ENCODE measurements at places on chromosomes 16 and 17.

DNA sequence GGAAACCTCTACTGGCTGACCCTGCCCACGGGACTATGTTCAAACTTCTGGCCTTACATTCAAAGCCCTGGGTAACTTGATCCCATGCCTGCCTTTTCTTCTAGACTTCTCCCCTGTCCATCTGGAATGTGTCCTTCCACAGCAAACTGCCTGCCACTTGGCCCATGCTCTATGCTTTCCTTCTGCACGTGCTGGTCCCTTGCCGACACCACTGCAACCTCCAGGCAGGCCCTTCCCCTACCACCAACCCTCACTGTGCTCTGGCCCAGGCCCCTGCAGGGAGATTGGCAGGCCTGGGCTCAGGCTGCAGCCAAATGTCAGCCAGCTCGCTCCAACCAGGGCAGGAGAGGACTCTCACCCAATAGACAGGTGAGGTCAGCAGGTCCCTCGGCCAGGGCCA is 11.0 kb downstream of the HSD11B2 start:
- no peak for DNase-seq

DNA sequence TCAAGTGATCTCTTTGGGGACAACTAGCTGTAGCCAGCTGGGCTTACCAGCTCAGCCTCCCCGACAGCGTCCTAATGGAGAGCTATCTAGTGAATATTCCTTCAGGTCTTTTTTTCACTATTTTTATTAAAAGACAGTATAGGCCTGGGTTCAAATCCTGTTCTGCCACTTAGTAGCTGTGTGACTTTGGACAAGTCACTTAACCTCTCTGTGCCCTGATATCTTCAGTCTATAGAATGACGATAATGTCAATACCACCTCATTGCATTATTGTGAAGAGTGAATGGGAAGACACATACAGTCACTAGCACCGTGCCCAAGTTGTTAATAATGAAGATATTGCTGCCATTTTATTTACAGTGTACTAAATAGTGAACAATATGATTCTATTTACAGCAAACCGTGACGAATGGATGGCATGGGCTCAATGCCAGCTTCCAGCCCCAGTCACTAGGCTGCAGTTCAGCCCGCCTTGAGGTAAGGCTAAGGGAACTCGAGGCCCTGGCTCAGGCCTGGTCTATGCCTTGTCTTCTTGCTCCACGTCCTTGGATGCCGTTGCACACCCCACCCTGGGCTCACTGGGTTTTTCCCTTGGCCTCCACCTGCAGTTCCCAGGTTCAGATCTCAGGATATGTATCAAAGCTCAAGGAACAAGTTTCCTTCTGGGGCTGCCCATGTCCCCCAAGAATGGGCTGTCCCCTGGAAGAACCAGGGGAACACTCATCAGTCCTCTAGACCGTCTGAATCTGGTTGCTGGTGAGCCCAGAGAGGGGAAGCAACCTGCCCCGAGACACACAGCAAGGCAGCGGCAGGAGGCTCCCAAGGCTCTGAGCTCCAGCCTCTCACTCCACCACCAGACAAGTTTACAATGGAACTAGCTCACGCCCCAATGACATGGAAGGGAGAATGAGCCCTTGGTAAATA is 95.4 kb upstream of the TNRC6C start:
- DNase-seq: no peak

- DNase-seq: no peak
Measured at GRCh38 chr16:80990577-80990976, 16.1 kb downstream of the CMC2 start.

DNA sequence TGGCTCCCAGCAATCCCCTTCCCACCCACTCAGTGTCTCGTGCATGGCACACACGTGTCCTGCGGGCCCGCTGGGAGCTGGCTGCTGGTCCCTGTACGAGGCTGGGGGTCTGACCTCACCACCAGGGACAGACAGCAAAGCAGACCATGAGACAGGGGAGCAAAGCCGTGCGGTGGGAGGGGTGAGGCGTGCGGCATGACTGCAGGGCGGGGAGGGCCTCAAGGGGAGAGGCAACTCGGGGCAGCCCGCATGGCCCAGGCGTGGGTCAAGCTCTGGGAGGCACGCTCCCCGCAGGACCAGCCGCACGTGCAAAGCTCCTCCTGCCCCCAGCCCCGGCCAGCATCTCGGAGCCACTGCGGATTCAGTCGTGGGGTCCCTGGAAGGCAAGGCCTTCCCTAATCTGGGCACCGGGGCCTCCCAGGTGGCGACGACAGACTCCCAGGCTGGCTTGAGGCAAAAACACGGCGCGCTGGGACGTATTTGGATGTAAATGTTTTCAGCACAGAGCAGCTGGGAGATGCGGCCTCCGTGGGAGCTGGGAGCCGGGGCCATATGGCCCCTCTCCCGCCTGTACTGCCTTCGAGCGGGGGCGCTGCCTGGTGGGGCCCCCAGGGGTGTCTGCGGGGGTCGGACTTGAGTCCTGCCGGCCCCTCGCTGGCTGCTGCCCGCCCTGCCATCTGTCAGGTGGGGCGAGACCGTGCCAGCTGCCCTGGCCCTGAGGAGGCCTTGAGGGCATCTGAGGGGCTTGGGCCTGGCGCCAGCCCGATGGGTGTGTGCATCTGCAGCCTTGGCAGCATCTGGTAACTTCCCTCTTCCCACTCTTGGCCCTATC is 12.2 kb upstream of the CBFA2T3 start:
- DNase-seq: no peak

DNA sequence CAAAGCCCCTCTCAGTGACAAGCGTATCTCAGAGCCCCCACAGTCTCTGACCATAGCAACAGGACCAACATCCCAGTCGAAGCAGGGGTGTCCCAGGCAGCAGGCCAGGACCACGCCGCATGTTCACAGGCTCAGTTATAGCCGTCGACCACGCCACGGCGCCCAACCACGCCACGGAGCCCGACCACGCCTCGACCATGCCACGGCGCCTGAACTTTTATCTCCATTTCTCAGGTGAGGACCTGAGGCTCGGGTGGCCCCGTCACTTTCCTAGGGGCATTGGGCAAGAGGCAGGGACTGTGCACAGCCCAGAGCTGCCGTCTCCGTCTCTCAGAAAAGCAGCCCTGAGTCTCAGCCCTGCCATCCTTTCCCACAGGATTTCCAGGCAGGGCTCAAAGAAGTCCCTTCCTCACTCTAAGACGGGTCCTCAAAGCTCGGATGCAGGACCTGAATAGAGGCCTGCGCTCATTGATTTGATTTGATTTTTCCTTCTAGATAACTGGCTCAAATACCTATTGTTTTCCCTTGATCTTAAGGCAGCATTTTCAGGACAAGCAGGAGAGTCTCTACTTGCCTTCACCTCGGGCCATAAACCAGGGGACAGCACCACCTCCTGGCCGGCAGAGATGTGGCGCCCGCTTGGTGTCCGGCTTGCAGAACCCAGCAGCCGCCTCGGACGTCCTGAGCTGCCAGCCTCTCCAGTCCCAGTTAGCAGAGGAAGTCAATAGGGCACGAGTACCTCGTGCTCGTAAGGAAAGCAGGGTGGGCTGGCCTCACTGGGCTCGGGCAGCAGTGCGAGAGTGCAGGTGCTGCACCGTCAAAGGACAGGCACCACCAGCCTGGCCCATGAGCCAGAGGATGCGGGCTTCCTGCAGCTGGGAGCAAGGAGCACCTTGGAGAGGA is 38.8 kb downstream of the C16orf95 start:
- DNase-seq: no peak

- DNase-seq: no peak
Measured at GRCh38 chr17:68387435-68388218, 69.7 kb downstream of the WIPI1 start.

- DNase-seq: peak; percentile 51
Measured at GRCh38 chr17:43576563-43577229, 30.6 kb upstream of the ETV4 start.

DNA sequence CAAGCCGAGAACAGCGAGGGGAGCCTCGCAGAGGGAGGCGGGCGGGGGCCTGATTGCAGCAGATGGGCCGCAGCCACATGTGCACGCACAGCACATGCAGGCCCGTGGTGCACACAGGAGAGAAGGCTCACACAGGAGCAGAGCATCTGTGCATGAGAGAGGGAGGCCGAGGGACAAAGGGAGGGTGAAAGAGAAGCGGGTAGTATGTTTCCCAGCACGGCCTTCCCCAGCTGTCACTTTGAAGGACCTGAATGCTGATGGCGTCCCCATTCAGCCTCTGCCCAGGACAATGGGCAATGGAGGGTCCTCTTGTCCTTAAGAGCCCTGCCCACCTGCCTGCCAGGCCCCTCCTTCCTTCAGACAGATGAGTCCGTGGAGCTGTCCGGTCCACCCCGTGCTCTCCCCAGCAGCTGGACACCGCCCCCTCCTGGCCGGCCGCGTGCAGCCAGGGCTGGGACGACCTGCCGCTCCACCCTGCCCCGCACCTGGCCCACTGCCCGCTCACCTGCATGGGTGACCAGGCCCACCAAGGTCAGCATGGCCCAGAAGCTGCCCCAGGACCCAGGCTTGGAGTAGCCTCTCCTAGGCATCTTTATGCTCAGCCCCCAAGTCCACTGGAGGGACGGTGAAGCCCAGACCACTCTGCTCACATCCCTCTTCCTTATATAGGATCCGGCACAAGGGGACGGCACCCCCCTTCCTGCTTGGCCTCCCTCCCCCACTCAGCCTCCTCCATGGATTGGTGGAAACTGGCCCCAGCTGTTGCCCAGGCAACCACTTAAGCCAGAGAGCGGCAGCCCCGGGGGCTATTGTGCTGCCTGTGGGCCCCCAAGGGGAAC is at the start of gene BTBD17:
Gene BTBD17, minus strand, starts transcription at position 639 of the 839 bp plus-strand sequence. Its CDS starts 49 bp downstream, at position 590.
- no peak for DNase-seq

DNA sequence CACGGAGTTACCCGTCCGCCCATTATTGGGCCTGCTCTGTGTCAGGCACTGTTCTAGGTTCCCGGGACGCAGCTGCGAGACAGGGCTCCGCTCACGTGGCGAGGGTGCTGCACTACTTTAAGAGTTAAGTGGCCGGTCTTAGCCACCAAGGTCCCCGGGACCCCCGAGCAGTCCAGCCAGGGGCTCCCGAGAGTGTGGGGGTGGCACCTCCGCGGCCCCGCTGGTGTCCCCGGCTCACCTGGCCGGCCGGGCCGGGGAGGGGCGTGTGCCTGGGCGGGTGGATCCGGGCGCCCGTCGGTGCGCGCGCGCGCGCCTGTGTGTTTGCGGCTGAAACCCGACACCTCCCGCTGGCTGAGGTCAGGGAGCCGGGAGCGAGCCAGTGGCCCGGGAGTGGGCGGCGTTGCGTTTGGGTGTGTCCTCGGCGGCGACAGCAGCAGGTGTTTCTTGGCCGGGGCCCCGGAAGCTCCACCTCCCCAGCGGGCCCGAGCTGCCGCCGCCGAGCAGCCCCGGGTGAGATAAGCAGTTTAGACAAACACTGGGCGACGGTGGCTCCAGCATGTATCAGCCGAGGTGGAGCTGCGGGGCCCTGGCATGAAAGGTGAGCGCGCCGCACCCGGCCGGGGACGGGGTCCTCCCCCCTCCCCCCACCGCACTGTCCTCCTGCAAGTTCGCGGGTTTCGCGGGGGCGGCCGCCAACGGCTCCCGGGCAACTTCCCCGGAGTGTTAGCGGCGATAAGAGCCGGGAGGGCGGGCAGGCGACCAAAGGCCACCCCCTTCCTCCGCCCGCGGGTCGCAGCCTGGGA is at the start of gene GSE1:
Gene GSE1, plus strand, starts transcription at position 522 of the 803 bp plus-strand sequence. Its CDS starts 70 bp downstream, at position 592.
- peak; percentile 28 for DNase-seq

DNA sequence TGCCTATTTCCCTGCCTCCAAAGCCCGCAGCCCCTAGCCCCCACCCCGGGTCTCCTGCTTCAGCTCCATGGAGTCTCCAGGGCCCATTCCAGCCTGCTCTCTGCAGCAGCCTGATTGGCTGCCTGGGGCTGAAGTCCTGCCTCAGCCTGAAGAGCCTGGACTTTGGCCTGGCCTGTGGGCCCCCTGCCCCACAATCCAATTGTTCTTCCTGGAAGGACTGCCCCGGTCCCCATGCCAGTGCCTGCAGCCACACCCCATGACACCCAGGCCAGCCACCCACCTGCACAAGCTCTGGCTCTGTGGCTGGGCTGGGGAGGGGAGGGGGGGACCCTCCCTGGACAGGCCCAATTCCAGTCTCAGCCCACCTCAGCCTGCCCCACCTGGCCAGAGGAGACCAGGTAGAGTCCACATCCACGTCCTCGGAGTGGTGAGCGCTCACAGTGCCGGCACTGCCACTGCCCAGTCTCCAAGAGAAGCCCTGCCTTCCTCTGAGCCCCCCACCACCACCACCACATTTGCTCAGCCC is 12.3 kb downstream of the ENPP7 start:
- no peak for DNase-seq

GRCh38 chr16:4203748-4204147 is 38.1 kb downstream of the SRL start:
- DNase-seq: no peak

DNA sequence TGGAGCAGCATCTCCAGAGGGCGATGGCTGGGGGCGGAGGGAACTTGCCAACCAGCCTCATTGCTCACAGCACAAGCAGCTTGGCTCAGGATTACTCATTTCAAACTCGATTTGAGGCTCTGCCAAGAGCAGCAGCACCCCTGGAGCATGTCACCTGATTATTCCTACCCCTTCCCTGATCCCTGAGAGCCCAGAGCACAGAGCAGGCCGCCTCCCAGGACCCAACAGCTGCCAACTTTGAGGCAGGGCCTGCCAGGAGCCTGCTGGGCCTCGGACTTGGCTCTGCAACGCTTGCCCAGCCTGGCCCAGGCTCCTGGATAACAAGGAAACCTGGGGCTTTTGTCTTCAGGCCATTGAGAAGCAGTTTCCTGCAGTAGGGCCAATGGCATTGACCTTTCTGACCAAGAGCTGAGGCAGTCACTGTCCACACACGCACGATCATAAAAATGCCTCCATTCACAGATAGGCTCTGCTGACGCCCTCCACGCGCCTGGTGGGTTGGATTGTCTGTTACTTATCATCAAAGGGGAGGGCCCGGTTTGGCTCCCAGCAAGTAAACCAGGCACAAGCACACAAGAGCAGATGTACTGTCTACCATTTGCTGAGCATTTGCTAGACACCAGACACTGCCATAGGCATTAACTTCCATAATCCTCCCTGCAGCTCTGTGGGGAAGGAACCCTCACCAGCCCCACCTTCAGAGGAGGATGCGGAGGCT is 406.6 kb upstream of the EEF2KMT start:
- DNase-seq: no peak

- DNase-seq: no peak
Measured at GRCh38 chr16:12300490-12300889, 324.0 kb downstream of the SNX29 start.

DNA sequence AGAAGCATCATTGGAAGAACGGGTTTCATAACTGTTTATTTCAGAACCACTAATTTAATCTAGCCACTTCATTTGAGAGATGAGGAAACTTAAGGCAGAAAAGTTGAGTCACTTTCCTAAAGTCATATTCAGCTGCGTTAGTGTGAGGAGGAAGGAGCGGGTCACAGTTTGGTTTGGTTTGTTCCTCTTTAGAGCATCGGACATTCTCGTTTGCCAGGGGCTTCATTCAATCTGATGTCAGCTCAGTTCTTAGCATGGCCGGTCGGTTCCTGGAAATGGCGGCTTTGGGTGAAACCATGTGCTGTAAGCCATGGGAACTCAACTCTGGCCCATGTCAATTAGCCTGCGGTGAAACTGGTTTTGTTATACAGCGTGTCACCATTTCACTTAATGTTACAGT is 186.5 kb downstream of the LGALS9B start:
- DNase-seq: no peak

- no peak for DNase-seq
Measured at GRCh38 chr16:1069154-1069553, 3.4 kb upstream of the SSTR5 start.

- DNase-seq: no peak
Measured at GRCh38 chr17:75102385-75102821, 7.4 kb upstream of the ARMC7 start.
